ENCODE measurements at places on chromosomes 13 and 19.

DNA sequence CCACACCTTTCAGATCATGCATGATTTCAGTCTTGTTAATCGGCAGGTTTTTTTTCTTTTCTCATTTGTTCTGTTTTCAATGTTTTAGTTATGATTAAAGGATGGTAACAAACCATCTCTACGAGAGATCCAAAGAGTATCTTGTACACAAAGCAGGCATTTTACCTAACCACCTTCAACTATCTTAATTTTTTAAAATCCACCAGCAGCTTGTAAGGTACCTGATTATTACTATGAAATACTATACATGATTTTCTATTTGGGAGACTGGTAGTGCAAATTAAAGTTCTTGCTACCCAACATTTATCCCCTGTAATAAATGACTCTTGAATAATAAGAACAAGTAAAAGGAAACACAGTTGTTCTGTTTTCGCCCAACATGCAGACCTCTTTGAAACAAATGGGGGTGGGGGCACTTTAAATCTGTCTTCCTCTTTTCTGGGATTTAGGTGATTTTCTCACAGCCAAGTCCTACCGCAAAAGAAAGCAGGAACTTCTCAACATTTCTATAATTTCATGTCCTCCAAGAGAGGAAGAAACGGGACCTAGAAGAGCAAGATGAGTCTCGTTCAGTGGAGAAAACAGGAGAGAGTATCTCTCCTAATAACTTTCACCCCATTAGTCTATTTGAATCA is 3.6 kb downstream of the POU4F1 start:
- no peak for DNase-seq
- no peak overlapping the region for H3K4me3 ChIP-seq
- no peaks in the 10 kb centered on the region for H3K36me3 ChIP-seq
- peaks cover 21% of the 10 kb centered on the region for H3K27me3 ChIP-seq
- H3K27ac ChIP-seq = no peak overlapping the region
- no peaks in the 10 kb centered on the region for H3K4me1 ChIP-seq

DNA sequence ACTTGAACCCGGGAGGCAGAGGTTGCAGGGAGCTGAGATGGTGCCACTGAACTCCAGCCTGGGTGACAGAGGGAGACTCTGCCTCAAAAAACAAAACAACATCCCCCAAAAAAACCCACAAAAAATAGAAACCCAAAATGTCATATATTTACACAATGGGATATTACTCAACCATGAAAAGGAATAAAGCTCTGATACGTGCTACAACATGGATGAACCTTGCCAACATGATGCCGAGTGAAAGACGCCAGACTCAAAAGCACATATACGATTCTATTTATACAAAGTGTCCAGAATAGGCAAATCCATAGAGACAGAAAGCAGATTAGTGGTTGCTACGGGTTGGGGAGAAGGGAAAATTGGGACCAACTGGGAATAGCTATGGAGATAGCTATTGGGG is 2.1 kb upstream of the TPRX1 start:
- no peaks in the 10 kb centered on the region for H3K27me3 ChIP-seq
- DNase-seq = no peak
- peaks cover 10% of the 10 kb centered on the region for H3K4me1 ChIP-seq
- no peaks in the 10 kb centered on the region for H3K36me3 ChIP-seq
- H3K4me3 ChIP-seq = no peak overlapping the region
- H3K27ac ChIP-seq = no peak overlapping the region

GRCh38 chr19:38194061-38194701 is 29.8 kb downstream of the DPF1 start:
- DNase-seq = no peak
- no peak overlapping the region for H3K27ac ChIP-seq
- no peaks in the 10 kb centered on the region for H3K4me1 ChIP-seq

- no peaks in the 10 kb centered on the region for H3K27me3 ChIP-seq
- H3K27ac ChIP-seq = no peak overlapping the region
- H3K36me3 ChIP-seq = no peaks in the 10 kb centered on the region
- DNase-seq = no peak
- H3K4me1 ChIP-seq = peaks cover 15% of the 10 kb centered on the region
These were observed 6.5 kb upstream of the LIPE start for GRCh38 chr19:42433503-42434260.

DNA sequence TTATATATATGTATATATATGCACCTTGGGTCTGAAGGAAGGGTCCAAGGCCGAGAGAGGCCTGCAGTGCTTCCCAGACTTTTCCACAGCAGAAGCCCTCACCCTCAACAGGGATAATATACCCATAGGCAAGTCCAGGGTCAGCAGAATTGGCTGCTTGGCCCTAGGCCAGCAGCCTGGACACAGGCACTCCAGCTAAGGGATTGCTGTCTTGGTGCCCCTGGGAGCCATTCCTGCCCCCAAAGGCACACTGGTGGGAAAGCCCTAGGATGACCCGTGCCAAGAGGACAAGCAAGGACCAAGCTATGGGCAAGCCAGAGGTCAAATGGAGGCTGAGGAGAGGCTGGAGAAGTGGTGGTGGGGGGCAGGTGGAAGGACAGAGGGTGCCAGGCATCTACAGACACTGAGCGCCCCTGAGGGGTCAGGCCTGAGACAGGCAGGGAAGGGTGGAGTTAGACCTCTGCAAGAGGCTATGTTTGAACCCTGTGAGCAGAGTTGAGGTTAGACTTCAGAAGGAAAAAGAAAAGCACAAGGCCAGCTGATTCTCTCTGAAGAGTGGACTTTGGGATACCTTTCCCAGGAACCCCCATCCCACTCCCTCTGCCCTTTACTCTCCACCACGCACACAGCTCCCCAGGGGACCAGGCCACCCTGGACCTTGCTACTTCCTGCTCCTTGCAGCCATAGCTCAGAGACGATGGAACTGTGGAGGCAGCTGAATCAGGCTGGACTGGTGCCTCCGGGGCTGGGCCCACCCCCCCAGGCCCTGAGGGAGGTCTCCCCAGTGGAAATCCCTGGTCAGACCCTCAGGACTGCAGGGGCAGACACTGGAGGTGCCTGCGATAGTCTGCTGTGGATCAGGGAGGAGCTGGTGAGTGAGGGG is at the start of gene ERICH4:
Gene ERICH4 (plus strand): TSS at position 684 of the 883 bp plus-strand sequence. CDS start 14 bp downstream, at position 698.
- H3K4me3 ChIP-seq = no peak within 1 kb of the TSS
- no peaks in the 10 kb centered on the region for H3K36me3 ChIP-seq
- no peaks in the 10 kb centered on the region for H3K27me3 ChIP-seq
- peaks cover 12% of the 10 kb centered on the region for H3K4me1 ChIP-seq

DNA sequence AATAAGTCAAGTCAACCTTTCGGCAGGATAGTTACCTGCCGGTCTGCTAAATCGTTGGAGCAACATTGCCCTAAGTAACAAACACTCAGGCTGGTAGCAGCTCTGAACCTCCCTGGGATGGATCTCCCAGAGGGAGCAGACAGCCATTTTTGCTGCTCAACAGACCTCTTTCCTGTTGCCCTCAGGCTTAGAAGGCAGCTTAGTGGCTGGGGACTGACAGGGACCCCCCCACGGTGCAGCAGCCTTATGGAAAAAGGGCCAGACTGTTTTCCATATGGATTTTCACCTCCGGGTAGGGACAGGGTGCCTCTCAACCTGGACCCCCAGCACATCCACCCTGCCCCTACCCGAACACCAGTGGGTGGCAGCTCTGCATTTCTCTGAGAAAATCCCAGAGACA is 49.7 kb downstream of the UBL3 start:
- DNase-seq = no peak
- H3K27me3 ChIP-seq = no peaks in the 10 kb centered on the region
- no peaks in the 10 kb centered on the region for H3K36me3 ChIP-seq
- H3K4me3 ChIP-seq = no peak overlapping the region

DNA sequence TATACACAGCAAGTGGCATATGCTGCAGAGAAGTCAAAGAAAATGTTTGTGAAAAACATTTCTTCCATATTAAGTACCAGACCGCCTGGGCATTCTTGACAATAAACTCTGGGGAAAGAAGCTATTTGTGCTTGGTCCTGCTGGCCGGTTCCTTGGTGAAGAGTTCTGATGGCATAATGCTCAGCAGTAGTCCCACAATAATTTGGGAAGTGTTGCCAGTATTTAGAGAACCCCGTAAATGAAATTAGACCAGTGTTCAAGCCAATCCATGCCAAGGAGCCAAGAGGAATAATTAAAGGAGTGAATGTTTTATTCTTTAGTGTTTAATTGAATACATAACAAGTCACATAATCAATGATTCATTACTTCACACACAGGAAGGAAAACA is 6.3 kb downstream of the KCTD12 start:
- H3K27ac ChIP-seq = no peak overlapping the region
- DNase-seq = no peak
- H3K27me3 ChIP-seq = peaks cover 40% of the 10 kb centered on the region
- 0 out of 2 replicates have a peak, but pooled peaks cover under 1% of the 10 kb centered on the region for H3K4me1 ChIP-seq
- no peak overlapping the region for H3K4me3 ChIP-seq
- no peaks in the 10 kb centered on the region for H3K36me3 ChIP-seq
